Upper lobe of right lung (tissue), 1 donor: ENCODE measurements at places on chromosomes 1 and 21. TPM values are rescaled to one million over a fixed set of nuclear protein-coding genes. Genes with fewer than 3 reads are reported as not detected.

FTCD gene
- 0.46 TPM for total RNA-seq

BEST4 gene
- total RNA-seq = not detected

KCNJ9 gene
- total RNA-seq = not detected

CFH gene
- 78.5 TPM for total RNA-seq

BSND gene
- total RNA-seq = not detected

DNA sequence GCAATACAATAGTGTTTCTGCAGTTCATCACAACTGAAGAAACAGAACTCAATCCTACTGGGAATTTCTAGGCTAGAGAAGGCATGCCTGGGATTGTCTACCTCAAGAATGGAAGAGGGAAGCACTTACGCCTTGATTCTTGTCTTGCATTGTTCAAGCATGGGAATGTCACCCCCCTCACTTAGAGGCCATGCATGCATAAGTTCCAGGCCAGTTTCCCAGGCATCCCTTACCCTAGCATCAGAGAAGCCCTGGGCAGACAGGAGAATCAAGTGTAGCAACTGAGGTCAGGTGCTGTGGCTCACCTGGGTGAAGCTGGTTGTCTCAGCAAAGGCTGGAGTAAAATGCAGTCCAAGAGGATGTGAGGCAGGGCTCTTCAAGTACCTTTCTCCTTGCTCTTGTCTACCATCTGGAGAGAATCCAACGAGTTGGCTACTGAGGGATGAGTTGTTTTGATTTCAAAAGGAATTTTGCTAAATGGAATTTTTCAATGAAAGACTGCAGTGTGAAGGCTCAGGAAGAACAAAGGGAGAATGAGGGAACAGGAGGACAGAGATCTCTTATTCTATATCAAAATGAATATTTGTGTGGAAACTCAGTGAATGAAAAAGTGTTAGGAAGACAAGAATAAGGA lies 174.3 kb downstream of the NEK7 start:
- no peaks in the 10 kb centered on the region for H3K27me3 ChIP-seq
- no peaks in the 10 kb centered on the region for H3K4me1 ChIP-seq
- H3K27ac ChIP-seq = no peak overlapping the region
- no peak overlapping the region for H3K4me3 ChIP-seq
- no peak for DNase-seq
- H3K36me3 ChIP-seq = no peaks in the 10 kb centered on the region

- H3K4me1 ChIP-seq = peaks cover 16% of the 10 kb centered on the region
- peak overlapping the region; percentile 95 for H3K4me3 ChIP-seq
- H3K36me3 ChIP-seq = no peaks in the 10 kb centered on the region
- DNase-seq = peak; percentile 70
- H3K27me3 ChIP-seq = no peaks in the 10 kb centered on the region
These were observed 773 bp downstream of the CHD1L start for GRCh38 chr1:147243228-147243685.

GRCh38 chr1:6241107-6241886 lies 2.7 kb upstream of the HES3 start:
- H3K36me3 ChIP-seq = no peaks in the 10 kb centered on the region
- H3K27me3 ChIP-seq = peaks cover 66% of the 10 kb centered on the region
- H3K27ac ChIP-seq = no peak overlapping the region
- no peak overlapping the region for H3K4me3 ChIP-seq
- H3K4me1 ChIP-seq = peaks cover 20% of the 10 kb centered on the region

GRCh38 chr1:202765721-202766120 lies 42.5 kb downstream of the KDM5B start:
- H3K27me3 ChIP-seq = no peaks in the 10 kb centered on the region
- no peak overlapping the region for H3K4me3 ChIP-seq
- no peak overlapping the region for H3K27ac ChIP-seq

GRCh38 chr1:147762233-147763024 lies 2.0 kb upstream of the GJA5 start:
- peak overlapping the region; percentile 37 for H3K27ac ChIP-seq
- no peaks in the 10 kb centered on the region for H3K36me3 ChIP-seq
- DNase-seq = no peak
- H3K4me3 ChIP-seq = no peak overlapping the region
- no peaks in the 10 kb centered on the region for H3K27me3 ChIP-seq
- peaks cover 31% of the 10 kb centered on the region for H3K4me1 ChIP-seq

DNA sequence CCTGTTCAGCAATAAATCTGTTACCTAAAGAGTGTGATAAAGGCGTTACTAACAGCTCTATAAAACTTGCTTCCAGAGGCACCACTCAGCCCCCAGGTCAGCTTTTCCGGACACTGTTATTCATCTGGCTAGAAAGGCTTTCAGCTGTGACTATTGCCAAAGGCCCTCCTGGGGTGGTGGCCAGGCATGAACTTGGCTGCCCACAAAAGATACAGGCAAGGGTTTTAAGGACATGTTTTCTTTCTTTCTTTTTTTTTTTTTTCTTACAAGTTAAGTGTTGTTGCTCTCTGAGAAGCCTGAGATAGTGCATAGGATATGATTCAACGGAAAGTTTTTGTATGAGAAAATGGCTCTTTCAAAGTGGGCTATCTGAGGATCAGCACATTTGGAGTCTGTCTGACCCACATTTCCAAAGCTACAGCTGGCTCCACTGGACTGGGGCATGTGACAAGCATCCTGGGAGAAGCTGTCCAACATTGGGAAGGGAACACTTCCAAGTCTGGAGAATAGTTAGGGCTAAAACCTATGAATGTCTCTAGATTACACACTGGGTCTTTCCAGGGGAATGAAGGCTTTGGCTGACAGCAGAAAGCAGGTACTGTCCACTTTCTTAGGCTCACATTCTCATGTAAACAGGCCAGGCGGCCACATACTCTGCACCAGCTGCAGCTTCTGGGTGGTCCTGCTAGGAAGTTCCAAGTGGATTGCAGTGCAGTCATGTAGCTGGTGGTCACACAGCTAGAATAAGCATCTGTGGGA lies 639.7 kb downstream of the LMO4 start:
- H3K4me3 ChIP-seq = no peak overlapping the region
- H3K27ac ChIP-seq = peak overlapping the region; percentile 1
- H3K4me1 ChIP-seq = no peaks in the 10 kb centered on the region
- no peaks in the 10 kb centered on the region for H3K36me3 ChIP-seq

DNA sequence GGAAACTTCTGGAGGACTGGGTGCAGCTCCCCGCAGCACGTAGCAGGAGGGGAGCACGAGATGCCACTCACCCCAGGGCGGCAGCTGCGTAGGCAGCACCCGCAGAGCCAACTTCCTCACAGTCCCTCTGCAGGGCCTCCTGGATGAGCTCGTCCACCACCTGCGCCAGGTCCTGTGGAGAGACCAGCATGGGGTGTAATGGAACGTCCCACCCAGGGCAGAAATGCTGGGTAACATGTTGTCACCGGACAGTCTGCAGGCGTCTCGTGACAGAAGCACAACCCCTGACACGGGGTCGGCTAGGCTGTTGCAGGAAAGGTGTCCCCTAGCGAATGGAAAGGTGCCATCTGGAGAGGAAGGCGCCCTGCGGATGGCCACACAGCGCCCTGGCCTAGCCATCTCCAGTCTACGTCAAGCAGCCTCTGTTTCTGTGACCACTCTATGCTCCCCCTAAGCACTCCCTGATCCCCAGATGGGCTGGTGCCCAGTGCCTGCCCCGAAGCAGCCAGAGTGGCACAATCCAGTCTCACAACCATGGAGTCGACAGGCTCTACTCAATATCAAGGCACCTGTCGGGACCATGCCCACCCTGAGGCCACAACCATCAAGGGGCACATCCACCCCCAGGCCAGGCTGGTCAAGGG lies 21.2 kb downstream of the MCM3AP start:
- H3K36me3 ChIP-seq = peaks cover 94% of the 10 kb centered on the region
- no peaks in the 10 kb centered on the region for H3K4me1 ChIP-seq
- H3K27ac ChIP-seq = no peak overlapping the region
- H3K4me3 ChIP-seq = no peak overlapping the region
- H3K27me3 ChIP-seq = no peaks in the 10 kb centered on the region

GRCh38 chr1:6777813-6778212 lies 7.4 kb upstream of the CAMTA1 start:
- H3K27me3 ChIP-seq = no peaks in the 10 kb centered on the region
- no peak overlapping the region for H3K4me3 ChIP-seq
- no peak overlapping the region for H3K27ac ChIP-seq

DNA sequence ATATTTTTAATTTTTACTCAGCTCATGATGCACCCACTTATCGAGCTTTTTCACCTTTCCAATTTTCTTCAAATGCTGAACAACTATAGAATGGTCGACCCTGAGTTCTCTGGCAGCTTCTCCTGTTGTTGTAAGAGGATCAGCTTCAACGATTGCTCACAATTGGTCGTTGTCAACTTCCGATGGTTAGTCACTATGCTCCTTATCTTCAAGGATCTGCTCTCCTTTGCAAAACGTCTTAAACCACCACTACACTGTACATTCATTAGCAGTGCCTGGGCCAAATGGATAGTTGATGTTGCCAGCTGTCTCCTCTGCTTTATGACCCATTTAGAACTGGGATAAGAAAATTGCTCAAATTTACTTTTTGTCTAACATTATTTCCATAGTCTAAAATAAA lies 385.9 kb upstream of the LYPLAL1 start:
- no peaks in the 10 kb centered on the region for H3K4me1 ChIP-seq
- H3K27ac ChIP-seq = no peak overlapping the region
- no peaks in the 10 kb centered on the region for H3K36me3 ChIP-seq
- no peaks in the 10 kb centered on the region for H3K27me3 ChIP-seq
- no peak overlapping the region for H3K4me3 ChIP-seq
- no peak for DNase-seq

GRCh38 chr1:25936947-25937346 lies 30.7 kb upstream of the STMN1 start:
- no peak for DNase-seq
- no peaks in the 10 kb centered on the region for H3K4me1 ChIP-seq
- no peak overlapping the region for H3K4me3 ChIP-seq
- no peaks in the 10 kb centered on the region for H3K36me3 ChIP-seq
- H3K27ac ChIP-seq = no peak overlapping the region

GRCh38 chr1:22123071-22123390 lies 19.9 kb downstream of the WNT4 start:
- peaks cover 8% of the 10 kb centered on the region for H3K36me3 ChIP-seq
- no peak overlapping the region for H3K4me3 ChIP-seq
- H3K4me1 ChIP-seq = no peaks in the 10 kb centered on the region
- no peaks in the 10 kb centered on the region for H3K27me3 ChIP-seq

DNA sequence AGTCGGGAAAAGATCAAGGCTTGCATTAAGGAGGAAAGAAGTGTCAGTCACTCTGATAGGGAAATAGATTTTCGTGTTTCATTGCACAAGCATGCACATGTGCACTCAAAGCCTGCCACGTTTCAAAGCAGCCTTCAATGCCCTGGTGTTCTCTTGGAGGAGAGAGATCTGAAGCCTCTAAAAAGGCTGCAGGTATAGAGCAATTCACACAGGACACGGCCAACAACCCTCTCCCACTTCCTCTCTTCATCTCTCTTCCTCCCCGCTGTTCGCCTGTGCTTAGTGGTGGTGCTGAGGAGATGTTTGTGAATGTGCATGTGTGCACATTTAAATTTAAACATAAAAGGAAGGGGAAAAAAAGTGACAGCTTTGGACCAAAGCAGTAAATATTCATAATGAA lies 117.7 kb downstream of the NUF2 start:
- H3K27ac ChIP-seq = no peak overlapping the region
- no peak overlapping the region for H3K4me3 ChIP-seq
- no peaks in the 10 kb centered on the region for H3K27me3 ChIP-seq
- no peak for DNase-seq
- no peaks in the 10 kb centered on the region for H3K4me1 ChIP-seq
- H3K36me3 ChIP-seq = no peaks in the 10 kb centered on the region

DNA sequence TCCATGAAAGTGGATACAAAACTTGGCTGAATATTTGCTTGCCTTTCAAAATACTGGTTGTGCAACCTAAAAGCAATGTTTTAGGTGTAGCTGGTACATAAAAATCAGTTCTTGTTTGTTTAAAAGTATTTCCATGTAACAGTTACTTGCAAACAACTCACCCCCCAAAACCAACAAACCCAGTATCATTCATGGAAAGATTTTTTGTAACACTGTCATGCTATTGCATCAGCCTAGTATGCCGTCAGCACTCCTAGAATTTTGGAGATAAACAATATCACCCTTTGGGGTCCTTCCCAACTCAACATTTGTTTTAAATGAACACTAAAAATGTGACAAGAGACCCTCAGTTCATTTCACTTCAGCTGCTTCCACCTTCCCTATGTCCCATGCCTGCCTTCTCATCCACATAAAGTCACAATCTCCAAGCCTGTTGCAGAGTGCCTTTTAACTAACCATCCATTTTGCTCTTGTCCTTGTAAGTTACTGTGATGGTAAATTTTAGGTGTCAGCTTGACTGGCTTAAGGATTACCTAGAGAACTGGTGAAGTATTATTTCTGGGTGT lies 425.3 kb downstream of the DUSP10 start:
- H3K4me1 ChIP-seq = no peaks in the 10 kb centered on the region
- no peak overlapping the region for H3K27ac ChIP-seq
- DNase-seq = no peak
- no peaks in the 10 kb centered on the region for H3K27me3 ChIP-seq
- H3K4me3 ChIP-seq = no peak overlapping the region

DNA sequence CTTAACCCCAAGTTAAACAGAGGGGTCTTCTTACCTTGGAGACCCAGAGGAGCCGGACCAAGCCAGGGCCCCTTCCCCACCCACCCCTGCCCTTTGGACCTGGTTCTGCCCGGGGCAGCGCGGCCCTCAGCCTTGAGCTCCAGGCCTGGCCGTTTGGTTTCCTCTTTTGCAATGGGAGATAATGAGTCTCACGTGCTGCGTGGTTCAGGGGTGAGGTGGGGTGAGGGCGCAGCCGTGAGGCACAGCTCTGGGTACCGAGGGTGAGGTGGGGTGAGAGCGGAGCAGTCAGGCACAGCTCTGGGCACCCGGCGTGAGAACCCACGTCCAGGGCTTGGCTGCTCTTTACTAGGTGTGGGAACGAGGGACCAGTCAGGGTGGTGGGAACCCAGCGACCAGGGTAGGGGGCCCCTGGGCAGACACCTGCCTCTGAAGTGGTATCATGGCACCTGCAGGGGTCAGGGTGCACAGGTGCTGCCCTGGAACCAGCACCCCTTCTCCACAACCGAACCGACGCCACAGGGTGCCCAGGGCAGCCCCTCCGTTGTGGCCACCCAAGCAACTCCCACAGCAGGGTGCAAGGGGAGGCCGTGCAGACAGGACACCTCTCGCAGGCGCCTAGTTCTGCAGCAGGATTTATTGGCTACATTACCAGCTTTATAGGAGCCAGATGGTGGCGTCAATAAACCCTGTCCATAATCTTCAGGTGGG lies 182.2 kb downstream of the PRDM16 start:
- no peaks in the 10 kb centered on the region for H3K36me3 ChIP-seq
- H3K4me1 ChIP-seq = no peaks in the 10 kb centered on the region
- H3K4me3 ChIP-seq = no peak overlapping the region
- H3K27ac ChIP-seq = no peak overlapping the region
- peaks cover 19% of the 10 kb centered on the region for H3K27me3 ChIP-seq
- no peak for DNase-seq

DNA sequence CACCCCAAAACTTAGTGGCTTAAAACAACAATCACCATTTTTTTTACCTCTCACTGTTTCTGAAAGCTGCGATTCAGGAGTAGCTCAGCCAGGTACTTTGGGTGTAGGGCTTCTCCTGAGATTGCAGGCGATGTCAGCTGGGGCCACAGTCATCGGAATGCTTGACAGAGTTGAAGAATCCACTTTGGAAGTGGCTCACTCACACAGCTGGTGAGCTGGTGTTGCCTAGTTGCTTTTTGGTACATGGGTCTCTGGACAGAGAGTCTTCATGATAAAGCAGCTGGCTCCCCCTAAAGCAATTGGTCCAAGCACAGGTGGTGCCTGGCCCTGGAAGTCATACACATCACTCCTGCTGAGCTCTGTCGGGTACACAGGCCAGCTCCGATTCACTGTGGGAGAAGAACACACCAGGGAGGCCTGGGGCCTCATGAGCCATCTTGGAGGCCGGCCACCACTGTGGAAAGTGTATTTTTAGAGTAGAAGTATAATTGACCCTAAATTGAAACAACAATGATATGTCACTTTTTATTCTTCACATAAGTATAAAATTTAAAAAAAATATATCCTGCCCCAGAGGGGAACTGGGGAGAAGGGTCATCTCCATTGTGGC lies 75.2 kb upstream of the GALNT2 start:
- no peak overlapping the region for H3K27ac ChIP-seq
- no peaks in the 10 kb centered on the region for H3K4me1 ChIP-seq
- H3K36me3 ChIP-seq = no peaks in the 10 kb centered on the region
- H3K27me3 ChIP-seq = no peaks in the 10 kb centered on the region
- H3K4me3 ChIP-seq = no peak overlapping the region
